ENCODE measurements at places on chromosomes 5 and 9.

DNA sequence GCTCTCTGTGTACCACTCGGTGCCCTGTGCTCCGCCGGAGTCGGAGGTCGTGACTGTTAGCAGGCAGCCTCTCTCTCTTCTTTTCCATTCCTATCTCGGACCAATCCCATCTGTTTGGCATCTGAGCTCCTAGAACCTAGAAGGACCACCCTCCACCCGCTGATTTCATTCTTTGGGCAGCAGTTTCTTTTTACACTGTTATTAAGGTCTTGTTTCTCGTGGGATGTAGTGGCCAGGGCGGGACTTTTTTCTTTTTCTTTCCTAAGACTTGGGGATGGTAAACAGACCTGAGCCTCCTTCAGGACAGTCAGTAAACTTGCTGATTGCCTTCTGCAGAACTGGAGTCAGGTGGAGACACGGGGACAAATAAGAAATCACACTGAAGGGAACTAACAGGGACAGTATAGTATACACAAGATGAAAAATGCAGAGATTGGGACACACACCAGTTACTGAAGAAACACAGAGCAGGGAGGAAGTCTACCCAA is 500 bp downstream of the URM1 start:
- no peak for DNase-seq

- no peak for DNase-seq
These were observed 81.1 kb upstream of the RORB start for GRCh38 chr9:74415995-74416394.

DNA sequence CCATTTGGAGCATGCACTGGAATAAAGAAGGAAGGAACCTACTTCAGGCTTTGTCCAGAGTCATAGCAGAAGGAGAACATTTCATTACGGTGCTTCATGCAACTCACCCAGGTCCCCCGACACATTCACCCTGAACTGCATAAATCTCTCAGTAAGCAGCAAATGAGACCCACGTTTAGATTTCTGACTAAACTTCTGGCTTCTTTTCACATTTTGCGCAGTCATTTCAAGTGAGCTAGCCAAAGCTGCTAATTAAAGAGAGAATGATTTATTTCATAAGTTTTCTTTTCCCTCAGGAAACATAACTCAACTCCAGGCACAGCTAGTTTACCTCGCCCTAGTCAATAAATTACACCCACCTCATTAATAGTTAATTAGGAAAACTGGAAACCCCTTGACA is 88.6 kb upstream of the GAS1 start:
- no peak for DNase-seq

- no peak for DNase-seq
These were observed 31.6 kb downstream of the CSNK1A1 start for GRCh38 chr5:149519601-149520000.

DNA sequence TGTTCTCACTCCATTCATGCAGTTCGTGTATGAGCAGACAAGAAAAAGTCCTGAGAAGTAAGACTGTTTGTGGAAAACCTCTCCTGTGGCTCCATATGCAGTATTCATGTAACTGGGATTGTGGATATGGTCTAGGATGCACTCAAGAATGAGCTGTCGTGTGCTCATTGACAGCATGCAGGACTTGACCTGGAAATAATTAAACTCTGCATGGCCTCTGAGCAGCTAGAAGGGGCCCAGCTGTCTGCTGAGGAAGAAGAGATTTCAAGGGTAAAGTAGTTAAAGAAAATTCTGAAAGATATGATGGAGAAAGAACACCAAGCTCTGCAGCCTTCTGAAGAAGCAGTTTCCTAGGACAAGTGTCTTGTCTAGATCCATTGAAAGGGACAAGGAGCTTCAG is 89.4 kb downstream of the KCTD16 start:
- no peak for DNase-seq

GRCh38 chr5:132483661-132484390 is 6.7 kb downstream of the IRF1 start:
- no peak for DNase-seq

GRCh38 chr5:154664869-154665268 is 90.3 kb upstream of the LARP1 start:
- DNase-seq, result no peak

DNA sequence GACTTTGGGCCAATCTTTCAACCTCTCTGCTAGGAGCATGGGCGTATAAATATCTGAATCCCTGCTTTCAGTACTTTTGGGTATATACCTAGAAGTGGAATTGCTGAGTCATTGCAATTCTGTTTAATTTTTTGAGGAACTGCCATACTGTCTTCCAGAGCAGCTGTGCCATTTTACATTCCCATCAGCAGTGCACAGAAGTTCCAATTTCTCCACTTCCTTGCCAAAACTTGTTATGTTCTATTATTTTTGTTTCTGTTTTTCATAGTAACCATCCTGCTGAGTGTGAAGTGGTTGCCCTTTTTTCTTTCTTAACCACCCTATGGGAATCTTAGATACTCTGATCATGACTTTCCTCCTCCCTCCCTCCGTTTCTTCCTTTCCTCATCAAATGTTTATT is 11.1 kb upstream of the CCIN start:
- DNase-seq, result no peak

DNA sequence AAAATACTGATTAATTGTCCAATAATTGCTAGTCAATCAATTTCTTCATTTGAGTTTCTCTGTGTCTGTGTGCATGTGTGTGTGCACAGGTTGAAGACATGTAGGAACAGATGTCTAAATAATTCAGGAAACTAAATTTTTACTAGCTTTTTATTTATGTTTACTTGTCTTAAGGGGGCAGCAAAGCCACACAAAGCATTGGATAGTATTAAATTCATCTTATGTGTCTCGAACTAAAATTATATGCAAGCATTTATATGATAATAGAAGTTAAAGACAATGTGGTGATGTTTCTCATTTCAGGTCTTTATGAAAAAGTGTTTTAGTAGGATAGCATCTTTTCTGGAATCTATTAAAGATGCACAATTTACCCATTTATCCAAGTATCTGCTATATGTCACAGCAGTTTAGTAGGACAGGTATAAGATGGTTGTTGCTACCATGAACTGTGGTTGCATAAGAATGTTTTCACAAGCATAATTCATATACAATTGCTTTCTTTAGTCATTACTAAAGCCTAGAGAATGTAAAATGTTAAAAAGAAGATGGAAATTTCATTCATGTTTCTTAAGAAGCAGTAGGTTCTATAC is 784.6 kb upstream of the NUDT12 start:
- DNase-seq, result no peak

DNA sequence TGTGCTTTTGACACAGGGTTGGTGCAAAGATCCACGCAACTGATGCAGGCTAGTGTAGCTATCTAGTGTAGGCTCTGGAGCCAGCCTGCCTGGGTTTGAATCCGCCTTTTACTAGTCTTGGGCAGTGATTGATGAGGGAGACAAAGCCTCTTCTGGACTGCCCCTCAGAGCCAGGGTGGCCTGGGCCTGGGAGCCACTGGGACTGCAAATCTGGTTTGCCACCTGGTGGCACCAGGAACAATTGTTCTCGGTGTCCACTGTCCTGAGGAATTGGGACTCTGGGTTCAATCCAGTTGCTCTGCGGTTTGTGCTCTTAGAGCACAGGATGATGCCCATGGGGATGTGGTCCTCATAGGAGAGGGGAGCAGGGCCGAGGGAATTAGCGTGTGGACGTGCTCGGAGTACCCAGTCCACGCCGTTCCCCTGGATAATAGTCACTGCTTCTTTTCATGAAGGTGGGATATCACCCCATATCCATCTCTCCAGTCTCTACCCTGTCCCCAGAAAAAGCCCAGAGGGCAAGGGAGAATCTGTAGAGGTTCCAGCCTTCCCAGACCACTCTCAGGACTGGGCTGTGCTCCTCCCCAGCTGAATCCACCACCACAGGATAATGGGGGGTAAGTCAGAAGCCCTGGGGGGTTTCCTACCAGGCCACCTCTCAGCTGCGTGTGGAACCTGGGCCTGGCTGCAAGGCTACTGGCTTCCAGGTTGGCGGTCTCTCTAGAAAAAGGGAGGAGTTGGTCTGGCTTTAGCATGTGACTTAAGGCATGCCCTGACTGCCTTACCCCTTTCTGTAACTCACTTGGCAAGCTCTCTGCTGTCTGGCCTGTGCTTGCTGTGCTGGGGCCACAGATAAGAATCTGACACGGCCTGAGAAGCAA is 1.9 kb downstream of the B4GALT7 start:
- DNase-seq, result no peak

GRCh38 chr9:119810645-119811429 is 441.6 kb upstream of the BRINP1 start:
- DNase-seq, result peak; percentile 54

DNA sequence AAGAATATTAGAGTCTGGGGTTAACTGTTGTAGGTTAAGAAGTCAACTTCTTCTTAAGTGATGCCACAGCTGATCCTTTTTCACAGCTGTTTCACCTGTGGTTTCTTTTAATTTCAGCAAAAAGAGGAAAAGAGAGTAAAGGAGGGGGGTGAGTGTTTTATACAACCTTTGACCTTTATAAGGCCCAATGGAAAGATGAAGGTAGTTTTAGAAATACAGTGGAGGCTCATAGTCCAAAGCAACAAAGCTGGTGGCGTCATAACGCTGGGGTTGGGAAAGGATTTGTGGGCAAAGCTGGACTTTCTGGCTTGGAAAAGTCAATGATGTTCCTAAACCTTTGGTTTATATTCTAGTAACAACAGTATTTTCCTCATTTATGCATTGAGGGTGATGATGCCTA is 49.5 kb downstream of the RCL1 start:
- no peak for DNase-seq

GRCh38 chr9:114284316-114285060 is 38.4 kb upstream of the ORM1 start:
- no peak for DNase-seq

Measured in amniotic stem cell (primary cell).